ENCODE measurements at places on chromosomes 1 and 21.

DNA sequence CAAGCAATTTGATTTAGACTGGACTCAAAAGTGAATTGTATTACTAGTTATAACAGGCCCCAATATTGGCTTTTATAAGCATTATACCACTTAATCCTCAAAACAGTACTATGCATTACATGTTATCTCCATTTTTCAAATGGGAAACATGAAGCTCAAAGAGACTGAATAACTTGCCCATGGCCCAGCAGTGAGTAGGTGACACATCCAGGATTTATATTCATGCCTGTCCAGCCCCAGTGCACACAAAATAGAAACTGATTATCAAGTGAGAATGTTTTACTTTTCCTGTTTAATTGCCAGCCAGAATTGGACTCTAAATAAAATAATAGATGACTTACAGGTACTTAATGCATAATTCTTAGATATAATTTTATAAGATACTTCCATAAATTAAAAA, 82.9 kb downstream of the NIBAN1 start:
- no peak for DNase-seq

GRCh38 chr1:189696297-189696696, 781.4 kb downstream of the BRINP3 start:
- DNase-seq, result no peak

GRCh38 chr1:12486401-12487005, 131.5 kb downstream of the DHRS3 start:
- DNase-seq, result peak; percentile 84

- peak; percentile 75 for DNase-seq
Observed at GRCh38 chr1:235632506-235633401, 16.8 kb downstream of the GNG4 start.

DNA sequence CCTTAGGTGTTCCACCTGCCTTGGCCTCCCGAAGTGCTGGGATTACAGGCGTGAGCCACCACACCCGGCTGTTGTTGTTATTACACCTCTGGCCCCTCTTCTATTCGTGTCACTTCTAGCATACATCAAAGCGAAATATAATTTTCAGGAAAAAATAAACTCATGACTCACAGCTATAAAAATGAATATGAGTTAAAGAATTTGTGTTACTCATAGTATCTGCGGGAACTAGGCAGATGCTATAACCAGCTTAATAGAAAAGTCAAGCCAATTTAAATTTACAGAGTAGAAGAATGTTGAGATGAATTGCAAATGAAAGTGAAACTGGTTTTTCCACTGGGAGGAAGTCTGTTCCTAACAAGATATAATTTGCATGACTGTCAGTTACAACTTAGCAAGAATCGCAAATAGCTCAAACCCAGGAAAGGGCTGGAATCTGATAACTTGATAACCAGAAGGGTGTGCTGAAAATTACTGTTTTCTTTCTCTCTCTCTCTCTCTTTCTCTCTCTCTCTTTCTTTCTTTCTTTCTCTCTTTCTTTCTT, 11.2 kb downstream of the OR2W3 start:
- no peak for DNase-seq

GRCh38 chr1:151193304-151193703, 3.3 kb upstream of the VPS72 start:
- no peak for DNase-seq

DNA sequence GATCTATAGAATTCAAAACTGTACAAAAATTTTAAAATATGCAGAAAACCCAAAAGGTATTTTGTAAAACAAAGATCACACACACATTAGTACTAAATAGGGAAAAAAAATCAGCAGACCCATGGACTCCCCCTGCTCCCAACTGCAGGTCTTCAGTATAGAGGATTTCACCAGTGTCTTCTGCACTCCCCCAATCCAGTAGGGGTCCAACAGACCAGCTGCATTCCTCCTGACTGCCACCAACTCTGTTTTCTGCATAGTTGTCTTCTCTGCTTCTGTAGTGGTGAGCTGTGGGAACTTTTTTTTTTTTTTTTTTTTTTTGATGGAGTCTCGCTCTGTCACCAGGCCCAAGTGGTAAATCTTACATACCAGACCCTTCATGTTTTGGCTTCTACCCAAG, 21.9 kb downstream of the CLCA2 start:
- DNase-seq, result peak; percentile 37

DNA sequence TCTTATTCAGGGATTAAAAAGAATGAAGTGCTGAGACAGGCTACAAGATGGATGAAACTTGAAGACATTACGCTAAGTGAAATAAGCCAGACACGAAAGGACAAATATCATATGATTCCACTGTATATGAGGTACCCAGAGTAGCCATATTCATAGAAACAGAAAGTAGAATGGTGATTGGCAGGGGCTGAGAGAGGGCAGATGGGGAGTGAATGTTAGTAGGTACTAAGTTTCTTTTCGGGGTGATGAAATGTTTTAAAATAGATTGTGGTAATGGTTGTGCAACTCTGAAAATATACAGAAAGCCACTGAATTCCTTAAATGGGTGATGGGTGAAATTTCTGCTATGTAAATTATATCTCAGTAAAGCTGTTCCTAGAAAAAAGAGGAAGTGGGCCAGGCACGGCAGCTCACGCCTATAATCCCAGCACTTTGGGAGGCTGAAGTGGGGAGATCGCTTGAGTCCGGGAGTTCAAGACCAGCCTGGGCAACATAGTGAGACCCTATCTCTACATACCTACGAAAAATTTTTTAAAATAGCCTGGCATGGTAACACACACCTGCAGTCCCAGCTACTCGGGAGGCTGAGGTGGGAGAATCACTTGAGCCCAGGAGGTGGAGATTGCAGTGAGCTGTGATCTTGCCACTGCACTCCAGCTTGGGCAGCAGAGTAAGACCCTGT, 15.9 kb downstream of the SLC27A3 start:
- peak; percentile 95 for DNase-seq

DNA sequence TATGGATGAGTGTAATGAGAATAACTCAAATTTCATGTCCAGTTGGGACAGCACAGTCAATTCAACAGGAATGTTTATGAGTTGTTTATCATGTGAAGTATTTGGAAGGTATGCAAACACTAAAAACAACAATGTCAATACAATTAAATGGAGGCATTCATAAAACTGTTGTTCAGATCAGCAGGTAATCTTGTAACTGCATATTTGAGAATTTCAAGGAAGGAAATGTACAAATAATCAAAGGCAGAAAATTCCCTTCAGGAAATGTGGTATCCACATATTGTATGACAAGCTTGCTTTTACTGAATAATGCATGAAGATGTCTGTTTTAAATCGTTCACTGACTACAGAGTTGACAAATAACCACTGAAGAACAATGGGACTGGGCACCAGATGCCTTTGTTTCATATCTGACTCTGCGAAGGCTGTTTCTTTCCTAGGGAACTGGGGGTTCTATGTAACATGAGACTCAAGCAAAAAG, 198.3 kb downstream of the LTN1 start:
- no peak for DNase-seq

- peak; percentile 19 for DNase-seq
Observed at GRCh38 chr1:224333939-224334786, 4.2 kb upstream of the NVL start.

DNA sequence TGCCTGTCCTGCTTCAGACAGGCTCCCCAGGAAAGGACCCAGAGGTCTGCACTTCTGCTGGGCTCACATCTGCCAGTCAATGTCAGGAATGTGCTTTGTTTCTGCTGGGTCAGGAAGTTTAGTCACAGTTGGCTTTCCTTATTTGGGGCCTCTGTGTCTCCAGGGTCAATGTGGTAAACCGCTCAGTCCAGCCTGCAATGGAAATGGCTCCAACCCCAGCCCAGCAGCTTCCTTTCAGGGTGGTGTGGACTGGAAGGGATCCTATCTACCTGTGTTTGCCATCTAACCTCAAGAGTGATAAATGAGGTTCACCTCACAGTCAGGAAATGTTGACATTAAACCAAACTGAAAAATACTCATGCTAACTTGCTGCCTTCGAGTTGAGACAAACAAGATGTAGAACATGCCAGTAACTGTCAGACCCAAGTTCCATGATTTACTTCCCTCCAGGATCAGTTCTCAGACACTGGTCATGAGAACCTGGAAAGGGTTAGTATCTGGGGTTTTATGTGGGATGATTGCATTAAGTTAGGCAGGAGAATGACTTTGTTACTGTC, 20.3 kb downstream of the ENO1 start:
- DNase-seq, result peak; percentile 86

DNA sequence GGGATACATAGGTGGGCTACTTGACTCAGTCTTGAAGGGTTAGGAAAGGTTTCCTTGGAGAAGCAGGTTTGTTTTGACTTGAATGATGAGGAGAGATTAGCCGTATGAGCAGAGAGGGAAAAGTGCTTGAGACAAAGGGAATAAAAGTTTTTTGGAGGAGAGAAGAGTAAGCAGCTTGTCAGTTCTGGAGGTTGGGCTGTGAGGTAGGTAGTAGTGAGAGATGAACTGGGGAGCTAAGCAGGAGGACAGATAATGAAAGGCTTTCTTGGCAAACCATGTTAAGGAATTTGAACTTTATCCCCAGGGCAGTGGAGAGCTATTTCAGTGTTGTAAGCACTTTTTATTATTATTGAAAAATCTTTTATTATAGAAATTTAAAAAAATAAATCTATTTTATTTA, 3.6 kb downstream of the OSBPL9 start:
- no peak for DNase-seq

DNA sequence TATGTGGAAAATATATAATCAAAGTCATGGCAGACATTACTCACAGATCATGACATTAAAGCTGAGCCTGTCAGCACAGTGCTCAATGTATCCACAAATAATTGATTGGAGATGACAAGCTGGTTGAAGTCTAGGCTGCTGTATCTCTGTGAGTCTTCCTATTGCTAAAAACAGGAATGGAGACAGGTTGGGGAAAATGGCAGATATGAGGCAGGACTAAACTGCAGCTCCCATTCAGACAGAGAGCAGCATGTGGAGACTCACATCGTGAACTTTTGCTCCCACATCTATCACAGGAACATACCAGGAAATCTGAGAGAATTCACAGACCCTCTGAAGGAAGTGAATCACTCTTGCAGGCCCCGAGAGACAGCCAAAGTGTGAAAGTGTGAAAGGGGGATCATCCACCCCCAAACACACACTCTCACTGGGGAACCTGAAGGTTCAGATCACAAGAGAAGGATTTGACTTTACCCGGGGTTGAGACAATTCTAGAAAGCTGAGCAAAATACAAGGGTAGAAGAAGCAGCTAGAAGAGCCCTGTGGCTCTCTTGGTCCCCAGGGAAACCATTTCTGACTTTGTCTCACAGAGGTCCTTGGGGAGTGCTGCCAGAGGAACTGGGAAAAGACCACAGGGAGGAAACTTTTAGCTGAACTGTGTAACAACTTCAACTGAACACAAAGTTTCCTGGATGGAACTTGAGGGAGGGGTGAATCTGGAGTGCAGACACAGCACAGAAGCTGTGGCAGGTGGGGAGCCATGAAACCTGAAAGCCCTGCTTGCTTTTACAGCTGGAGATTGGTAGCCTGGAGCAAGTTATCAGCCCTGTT, 173.4 kb downstream of the S1PR1 start:
- DNase-seq, result no peak

GRCh38 chr1:204314893-204315658, 44.7 kb downstream of the PLEKHA6 start:
- no peak for DNase-seq

GRCh38 chr21:15309721-15310120, 244.9 kb upstream of the NRIP1 start:
- DNase-seq, result no peak

- no peak for DNase-seq
Observed at GRCh38 chr1:14549897-14550620, 48.4 kb upstream of the KAZN start.

DNA sequence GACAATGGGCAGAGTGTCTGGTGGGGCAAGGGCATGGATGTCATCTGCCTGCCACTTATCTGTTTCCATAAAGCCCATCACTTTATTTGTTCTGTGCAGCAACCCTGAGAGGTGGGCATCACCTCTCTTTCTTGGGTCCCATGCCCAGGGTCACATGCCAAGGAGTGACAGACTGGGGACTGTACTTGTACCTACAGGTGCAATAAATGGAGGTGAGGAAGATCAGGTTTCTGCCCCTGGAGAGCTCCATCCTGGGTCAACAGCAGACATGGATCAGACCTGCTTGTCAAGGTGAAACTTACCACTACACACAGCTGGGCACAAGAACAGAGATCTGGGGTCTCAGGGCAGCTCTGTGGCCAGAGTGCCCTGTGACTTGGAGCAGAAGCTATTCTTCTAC, 18.4 kb upstream of the PRDM16 start:
- no peak for DNase-seq

GRCh38 chr21:26719750-26720149, 125.5 kb downstream of the ADAMTS1 start:
- DNase-seq, result peak; percentile 7

- no peak for DNase-seq
Observed at GRCh38 chr21:41962425-41962966, 8.7 kb upstream of the C2CD2 start.

DNA sequence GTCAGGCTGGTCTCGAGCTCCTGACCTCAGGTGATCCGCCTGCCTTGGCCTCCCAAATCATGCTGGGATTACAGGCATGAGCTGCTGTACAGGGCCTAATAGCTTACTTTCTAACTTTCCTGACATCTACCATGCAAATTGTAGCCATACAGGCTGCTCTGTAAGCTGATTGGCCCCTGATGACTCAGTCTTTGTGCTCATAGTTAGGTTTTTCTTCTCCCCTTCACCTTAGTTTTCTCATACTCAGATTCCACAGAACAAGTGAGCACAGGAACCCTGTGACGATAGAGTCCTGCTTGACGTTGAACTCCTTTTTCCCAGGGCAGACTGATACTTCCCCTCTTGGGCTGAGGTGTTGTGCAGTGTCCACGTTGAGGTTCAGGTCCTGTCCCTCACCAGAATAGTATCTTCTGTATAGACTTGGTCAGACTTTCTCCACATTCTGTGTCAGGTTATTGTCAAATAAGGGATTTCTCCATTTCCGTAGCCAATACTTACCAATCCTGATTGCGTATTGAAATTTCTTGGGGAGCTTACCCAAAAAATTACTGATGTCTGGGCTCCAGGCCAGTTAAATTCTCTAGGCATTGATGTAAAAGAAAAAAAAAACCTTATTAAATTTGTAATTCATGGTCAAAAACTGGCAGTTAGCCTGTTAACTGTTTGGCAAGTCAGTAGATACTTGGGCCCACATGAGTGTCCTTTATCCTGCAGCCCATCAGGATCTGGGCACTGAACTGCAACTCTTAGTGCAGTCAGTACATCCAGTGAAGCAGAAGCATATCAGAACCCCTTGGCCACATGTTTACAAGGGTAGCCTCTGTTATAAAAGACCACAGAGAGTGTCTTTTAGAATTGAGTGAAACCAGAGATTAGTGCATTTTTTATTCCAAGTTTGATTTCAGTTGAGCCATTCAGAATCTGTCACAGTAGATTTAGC, 118.2 kb downstream of the DYRK1A start:
- DNase-seq, result no peak
